ENCODE measurements at places on chromosomes 3 and 15. TPM values are rescaled to one million over a fixed set of nuclear protein-coding genes. Genes with fewer than 3 reads are reported as not detected.

Gene ROBO1
- 193 TPM for total RNA-seq

Gene PLCD1
- total RNA-seq, result 7.6 TPM

Gene GLDN
- total RNA-seq, result 5.3 TPM

Gene PSTPIP1
- 0.23 TPM for total RNA-seq

Gene GPR171
- total RNA-seq, result not detected

Gene CYP11A1
- total RNA-seq, result 0.23 TPM

Gene IL17RE
- 1.4 TPM for total RNA-seq

Gene ADIPOQ
- not detected for total RNA-seq

Gene RAB6B
- 160 TPM for total RNA-seq

Gene EPHA6
- 83.7 TPM for total RNA-seq

Gene AADAC
- total RNA-seq, result not detected

Gene KLHL40
- total RNA-seq, result 0.23 TPM

Gene ACAA1
- total RNA-seq, result 34.8 TPM
